ENCODE measurements at places on chromosomes 6 and 20.

- no peak for DNase-seq
Measured at GRCh38 chr20:14896569-14896968, 559.2 kb upstream of the FLRT3 start.

DNA sequence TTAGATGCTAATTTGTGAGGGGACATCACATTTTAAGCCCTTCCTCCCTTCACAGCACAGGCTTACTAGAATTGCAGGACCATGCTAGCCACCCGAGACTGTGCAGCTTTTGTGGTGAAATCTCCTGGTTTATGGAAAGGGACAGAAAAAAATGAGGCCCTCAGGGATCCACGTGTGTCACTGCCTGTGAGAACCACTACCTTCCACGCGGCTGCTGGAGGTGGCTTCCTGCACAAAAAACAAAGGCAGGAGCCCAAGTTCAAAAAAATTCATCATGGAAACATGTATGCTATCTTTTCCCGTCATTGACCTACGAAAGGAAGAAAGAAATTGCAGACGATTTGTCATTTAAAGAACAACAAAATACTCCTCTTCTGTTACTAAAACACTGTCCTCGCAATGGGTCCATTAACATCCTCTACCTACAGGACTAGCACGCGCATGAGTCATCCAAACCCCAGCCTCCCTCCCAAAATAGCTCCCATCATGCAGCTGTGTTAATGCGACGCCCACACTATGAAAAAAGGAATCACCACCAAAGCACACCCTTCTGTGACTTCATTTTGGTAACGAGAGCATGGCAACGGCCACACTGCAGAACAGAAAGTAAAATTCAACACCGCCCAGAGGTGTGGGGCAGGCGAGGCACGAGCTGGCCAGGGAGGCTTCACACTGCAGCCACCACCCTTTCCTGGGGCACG lies 45.7 kb downstream of the RAMACL start:
- DNase-seq = no peak

DNA sequence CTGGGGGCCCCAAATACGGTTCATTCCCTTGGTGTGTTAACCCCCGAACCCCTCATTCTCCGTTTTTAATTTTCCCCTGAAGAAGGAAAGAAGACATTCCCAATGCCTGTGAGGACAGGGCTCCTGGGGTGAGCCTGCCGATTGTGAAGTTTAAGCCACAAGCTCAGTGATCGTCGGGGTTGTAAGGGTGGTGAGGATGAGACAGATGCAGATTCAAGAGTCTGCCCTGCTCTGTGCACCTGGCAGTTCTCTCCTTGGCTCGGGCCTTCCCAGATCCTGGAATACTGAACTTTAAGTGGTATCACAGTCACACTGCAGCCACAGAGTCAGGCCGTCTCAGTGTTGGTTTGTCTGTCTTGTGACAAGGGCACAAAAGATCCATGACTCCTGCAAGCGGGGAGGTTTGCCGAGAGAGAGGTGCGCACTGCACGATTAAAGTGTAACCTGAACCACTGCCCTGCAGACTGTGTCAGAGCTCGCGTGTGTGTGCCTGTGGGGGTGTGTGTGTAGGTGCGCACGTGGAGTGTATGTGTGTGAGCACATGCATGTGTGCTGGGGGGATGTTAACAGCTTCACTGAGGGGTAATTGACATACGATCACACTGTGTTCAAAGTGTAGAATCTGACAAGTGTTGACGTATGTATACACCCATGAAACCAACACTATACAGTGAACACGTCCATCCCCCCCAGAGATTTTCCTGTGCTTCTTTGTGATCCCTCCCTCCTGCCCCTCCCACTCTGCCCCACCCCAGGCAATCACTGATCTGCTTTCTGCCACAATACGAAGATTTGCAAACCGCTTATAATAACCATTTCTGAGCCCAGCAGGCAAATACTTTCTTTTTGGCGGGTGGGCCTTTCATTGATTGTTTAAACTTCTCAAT lies 38.9 kb downstream of the RPP40 start:
- no peak for DNase-seq

DNA sequence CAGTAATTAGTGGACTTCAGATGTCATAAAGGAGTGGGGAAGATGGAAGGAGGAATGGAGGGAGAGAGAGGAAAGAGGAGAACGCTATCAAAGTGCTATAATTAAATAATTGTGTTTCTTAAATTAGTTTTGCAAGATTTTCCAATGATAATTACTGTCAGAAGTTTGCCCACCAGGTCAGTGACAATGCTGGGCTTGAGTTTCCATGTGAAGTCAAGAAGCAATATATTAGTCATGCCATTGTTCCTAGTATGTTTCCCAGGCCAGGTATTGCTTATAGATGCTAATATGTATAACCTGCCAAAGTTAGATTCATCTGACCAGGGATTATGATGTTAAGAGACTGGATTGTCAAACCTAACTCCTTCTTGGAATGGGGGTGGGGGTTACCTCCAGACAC lies 131.9 kb downstream of the GJA10 start:
- DNase-seq = no peak

- DNase-seq = no peak
Measured at GRCh38 chr20:1685304-1686052, 27.9 kb upstream of the SIRPG start.

GRCh38 chr20:24587384-24588046 lies 118.1 kb downstream of the SYNDIG1 start:
- DNase-seq = no peak

All from OCI-LY7 (cell line).